ENCODE measurements at places on chromosomes 2 and 18. TPM values are rescaled to one million over a fixed set of nuclear protein-coding genes. Genes with fewer than 3 reads are reported as not detected.
A peak's percentile ranks its signal among the peaks of the same experiment; 100 is the strongest.

Gene RGPD4
- not detected for total RNA-seq

- no peak for DNase-seq
These were observed 8.8 kb upstream of the CABLES1 start for GRCh38 chr18:23126376-23127056.

Gene CTDSP1
- 151 TPM for total RNA-seq

- no peak for DNase-seq
These were observed 40.5 kb upstream of the BMP10 start for GRCh38 chr2:68911709-68912108.

Gene CNTNAP5
- total RNA-seq, result not detected

GRCh38 chr2:42965196-42965595, 172.8 kb upstream of the HAAO start:
- DNase-seq, result no peak

- DNase-seq, result peak; percentile 73
These were observed 631.5 kb downstream of the NYAP2 start for GRCh38 chr2:226030788-226031646.

DNA sequence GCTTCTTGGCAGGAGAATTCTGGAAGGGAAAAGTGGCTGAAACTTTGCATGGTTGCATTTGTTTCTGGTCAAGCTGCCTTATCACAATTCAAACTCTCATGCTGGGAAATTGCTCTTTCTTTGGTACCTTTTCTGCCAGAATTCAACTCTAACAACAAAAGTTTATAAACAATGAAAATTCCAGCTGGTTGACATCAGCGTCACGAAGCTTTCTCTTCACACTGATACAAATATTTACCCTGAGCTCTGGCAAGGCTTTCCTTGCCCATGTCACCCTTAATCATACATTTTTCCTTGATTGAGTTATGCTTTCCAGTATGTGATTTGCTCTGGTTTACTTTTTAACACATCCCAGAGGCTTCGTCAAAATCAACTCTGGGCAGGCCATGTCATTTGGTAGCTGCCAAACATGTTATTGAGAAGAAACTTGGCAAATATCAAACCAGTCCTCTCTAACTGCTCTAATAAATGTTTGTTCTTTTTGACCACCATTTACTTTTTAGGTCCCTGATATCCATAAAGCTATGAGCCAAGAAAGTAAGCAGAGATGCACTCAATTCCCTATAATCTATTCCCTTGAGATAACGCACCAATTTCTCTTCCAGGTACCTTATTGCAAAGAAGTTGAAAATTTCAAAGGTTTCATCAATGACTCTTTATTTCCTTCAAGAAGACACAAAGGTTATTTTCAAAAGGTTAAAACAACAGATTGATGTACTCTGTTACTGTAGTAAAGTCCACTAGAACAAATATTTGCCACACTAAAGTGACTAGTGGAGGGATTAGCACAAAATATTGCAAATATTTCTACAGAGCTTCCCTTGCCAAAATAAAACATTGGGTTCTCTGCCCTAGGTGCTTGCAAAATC, 1241.1 kb upstream of the ZEB2 start:
- DNase-seq, result no peak

- no peak for DNase-seq
These were observed 8.1 kb downstream of the EMX1 start for GRCh38 chr2:72925328-72925943.

- DNase-seq, result no peak
These were observed 104.8 kb upstream of the GATA6 start for GRCh38 chr18:22064581-22064980.

DNA sequence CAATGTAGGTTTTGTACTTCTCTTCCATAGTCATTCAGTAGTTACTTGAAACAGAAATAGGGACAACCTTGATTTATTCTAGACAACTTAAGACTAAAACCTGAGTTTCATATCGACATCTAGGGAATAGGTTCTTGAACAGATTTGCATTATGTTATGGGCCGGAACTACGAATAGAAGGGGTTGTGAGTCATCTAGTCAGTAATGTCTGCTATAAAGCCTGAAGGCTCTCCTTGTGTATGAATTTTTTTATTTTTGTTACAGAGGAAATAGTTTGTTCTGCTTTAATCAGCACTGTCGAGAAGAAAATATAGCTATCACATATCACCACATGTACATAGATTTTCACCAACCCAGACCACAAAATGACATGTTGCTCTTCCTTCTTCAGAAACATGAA, 17.3 kb upstream of the TRIM43 start:
- DNase-seq, result no peak

DNA sequence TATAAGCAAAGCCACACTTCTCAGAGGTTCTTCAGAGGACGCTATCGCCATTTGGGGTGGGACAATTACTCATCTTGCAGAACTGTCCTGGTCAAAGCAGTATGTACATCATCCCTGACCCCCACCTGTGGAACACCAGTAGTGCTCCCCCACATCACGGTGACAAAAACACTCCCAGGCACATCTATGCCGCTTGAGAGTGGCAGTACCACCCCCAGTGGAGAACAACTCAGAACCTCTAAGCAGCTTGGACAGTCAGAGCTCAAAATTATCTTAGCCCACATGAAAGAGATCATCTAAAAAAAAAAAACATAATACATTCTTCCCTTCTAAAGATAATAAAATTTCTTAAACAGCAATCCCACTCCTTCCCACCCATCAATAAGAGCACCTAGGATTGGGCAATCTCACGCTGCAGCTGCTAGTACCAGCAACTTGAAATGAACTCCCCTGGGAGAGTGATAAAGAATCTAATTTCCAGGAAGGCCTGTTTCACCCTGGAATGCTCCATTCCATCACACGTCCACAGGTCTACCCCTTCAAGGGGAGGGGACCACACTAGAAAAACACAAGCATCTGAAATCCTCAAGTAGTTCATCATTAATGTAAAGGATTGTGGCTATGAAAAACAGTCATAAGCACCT, 31.7 kb downstream of the LRP2 start:
- no peak for DNase-seq

Gene PRKAG3
- total RNA-seq, result not detected

DNA sequence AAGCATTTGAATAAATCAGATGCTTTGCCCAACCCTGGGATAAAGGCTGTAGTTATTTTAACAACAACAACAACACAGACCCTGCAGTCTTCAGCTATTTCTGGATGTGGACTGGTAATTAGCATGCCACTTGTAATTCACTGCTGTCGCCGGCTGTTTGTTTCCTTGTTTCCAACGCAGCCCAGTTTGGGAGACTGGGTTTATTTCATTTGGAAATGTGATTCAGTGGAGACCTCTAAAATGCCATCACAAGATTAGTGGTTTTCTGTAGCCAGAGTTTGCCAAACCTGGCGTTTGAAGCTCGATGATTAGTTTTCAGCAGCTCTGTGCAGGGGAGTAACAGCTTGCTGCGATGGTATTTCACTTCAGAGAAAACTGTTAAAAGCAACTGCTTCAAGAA, 83.5 kb downstream of the LDLRAD4 start:
- DNase-seq, result no peak

DNA sequence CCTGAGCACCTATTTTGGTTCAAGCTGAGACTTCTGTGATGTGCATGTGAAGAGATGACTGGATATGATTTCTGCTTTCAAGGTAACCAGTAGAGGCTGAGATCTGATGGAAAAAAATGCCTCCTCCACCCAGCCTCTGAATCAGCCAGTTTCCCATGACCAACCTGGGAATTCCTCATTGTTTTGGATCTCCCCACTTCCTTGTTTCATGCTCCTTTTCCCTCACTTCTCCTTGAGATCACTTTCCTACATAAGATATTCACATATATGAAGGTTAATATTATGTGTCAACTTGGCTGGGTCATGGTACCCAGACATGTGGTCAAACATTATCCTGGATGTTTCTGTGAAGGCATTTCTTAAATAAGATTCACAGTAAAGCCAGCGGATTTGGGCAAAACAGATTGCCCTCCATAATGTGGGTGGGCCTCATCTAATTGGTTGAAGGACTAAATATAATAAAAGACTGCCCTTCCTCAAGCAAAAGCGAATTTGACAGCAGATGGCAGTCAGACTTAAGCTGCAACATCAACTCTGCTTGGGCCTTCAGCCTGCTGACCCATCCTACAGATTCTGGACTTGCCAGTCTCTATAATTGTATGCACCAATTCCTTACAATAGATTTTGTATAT, 379.4 kb downstream of the TNS1 start:
- DNase-seq, result no peak

DNA sequence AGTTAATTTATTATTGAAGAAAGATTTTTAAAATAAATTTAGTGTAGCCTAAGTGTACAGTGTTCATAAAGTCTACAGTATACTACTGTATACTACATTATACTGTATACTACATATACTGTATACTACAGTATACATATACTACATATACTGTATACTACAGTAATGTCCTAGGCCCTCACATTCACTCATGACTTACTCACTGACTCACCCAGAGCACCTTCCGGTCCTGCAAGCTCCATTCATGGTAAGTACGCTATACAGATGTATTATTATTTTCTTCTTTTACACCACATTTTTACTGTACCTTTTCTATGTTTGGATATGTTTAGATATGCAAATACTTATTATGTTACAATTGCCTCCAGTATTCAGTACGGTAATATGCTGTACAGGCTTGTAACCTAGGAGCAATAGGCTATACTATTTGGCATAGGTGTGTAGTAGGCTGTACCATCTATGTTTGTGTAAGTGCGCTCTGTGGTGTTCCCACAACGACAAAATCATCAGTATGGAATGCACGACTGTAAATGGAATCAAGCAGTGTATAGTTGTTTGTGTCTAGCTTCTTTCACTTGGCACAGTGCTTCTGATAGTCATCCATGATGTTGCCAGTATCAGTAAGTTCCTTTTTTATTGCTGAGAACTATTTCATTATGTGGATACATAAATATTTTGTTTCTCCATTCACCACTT, 245.7 kb downstream of the MTX2 start:
- DNase-seq, result no peak

Gene SLC4A3
- 0.36 TPM for total RNA-seq

DNA sequence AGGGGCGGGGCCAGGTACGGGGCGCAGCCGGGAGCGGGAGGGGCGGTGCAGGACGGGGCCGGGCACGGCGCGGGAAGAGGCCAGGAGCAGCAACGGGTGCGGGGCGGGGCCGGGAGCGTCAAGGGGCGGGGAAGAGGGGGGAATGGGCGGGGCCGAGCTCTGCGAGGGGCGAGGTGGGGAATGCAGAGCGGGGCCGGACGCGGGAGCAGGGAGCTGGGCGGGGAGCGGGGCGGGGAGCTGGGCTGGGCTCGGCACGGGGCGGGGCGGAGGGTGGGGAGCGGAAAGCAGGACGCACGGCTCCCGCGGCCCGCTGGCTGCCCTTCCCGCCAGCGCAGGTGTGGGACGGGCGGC, at the start of gene IMPA2:
IMPA2 (plus strand) TSS at position 316 of the 351 bp plus-strand sequence. CDS start 163 bp downstream, outside the sequence.
- DNase-seq, result no peak

GRCh38 chr18:59219672-59220163, at the start of gene GRP:
TSS of gene GRP (plus strand) at chr18:59220158. CDS start at chr18:59220266, 108 bp downstream.
- DNase-seq, result no peak

- peak; percentile 19 for DNase-seq
These were observed 534 bp upstream of the SOCS6 start for GRCh38 chr18:70288171-70288850.

DNA sequence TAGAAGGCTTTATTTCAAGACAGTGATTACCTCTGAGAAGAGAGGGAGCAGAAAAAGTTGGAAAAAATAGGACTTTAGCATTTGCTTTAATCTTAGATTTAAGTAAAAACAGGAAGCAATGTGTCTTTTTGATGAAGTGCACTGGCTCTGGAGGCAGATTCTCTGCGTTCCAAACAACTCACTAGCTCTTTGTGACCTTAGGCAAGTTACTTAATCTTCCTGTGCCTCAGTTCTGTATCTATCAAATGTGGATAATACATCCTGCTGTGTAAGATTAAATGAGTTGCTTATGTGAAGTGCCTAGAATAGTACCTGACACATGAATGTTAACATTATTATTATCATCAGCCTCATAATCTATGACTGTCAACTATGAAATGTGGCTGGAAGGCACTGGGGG, 42.3 kb downstream of the RPRD1A start:
- no peak for DNase-seq

Gene RAD51AP2
- total RNA-seq, result not detected

Gene TANC1
- total RNA-seq, result 16.1 TPM

DNA sequence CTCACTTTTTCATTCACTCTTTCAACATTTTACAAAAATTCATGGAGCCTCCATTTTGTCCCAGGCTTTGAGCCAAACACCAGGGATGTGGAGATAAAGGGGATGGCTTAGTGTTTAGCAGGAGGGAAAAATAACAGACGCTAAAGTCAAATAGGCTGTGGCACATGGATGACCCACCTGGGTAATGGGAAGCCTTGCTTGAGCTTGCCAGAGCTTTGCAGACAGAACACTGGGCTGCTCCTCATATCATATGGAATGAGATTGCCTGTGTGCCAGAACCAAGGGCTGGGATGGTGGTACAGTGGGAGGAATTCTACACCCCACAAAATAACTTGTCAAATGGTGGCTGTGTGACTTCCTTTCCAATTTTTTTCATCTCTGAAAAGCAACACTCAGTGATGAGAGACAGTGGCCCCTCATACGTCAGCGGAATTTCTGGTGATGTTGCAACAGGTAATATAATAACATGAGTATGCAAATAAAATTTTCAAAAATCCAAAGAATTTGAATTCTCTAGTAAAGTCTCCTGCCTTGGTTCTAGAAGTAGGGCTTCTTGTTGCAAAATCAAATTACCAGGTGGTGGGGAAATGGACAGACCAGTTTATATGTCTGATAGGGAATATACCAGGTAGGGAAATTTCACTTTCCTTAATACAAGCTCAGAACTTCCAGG, 252.9 kb downstream of the CLIP4 start:
- no peak for DNase-seq

Gene RGPD3
- 0.03 TPM for total RNA-seq

DNA sequence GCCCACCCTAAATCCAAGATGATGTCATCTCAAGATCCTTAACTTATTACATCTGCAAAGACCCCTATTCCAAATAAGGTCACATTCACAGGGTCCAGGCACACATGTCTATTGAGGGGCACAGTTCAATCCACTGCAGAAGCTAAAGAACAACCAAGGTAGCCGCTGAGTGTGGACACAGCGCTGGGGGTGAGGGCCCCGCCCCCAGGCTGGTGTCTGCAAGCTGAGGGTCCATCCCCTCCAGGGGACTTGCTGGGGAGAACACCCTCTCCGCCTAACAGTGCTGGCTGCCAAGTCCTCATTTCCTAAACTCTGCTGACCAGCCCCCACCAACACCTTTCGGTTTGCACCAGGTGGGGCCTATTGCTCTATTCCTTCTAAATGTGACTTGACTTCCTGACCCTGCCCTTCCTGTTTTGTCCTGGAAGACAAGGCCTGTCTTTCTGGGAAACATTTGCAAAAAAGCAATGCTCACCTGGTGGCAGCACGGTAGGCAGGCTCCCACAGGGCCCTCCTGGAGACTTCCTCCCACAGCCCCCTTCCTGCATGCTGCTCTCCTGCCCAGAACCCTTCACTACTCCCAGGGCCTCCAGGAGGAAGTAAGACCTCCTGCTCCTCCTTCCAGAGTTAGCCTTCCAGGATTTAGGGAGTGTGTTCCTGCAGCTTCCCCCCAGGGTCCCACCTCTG, 24.4 kb upstream of the TEX44 start:
- no peak for DNase-seq
